ACHN (cell line): ENCODE measurements at places on chromosomes 5 and 9.
A peak's percentile ranks its signal among the peaks of the same experiment; 100 is the strongest.

GRCh38 chr9:122016744-122017143 lies 76.4 kb downstream of the TTLL11 start:
- no peak for DNase-seq

DNA sequence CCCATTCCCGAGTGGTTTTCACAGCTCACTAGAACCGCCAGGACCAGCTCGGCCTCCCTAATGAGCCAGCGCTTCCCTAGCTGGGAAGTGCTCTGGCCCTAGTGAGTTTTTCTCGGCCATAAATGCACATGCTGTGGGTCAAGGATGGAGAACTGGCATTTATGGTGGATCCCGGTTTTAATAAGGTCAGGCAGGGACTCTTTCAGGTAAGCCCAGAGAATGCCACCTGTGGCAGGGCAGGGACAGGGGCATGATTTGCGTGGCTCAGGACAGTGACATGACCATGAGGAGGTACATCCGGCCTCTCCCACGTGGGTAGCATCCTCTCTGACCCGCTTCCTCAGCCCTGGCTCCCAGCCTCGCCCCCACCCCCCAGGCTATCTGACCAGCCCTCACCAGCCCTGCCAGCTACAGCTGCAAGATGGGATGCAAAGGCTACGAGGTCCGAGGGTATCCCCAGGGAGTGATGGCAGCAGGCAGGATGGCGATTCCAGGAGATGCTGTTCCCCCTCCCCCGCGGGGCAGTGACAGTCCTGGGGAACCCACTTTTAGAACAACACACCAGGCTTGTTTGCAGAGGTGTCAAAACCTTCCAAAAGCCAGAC lies 60.3 kb upstream of the ADAMTS2 start:
- no peak for DNase-seq

- peak; percentile 58 for DNase-seq
Observed at GRCh38 chr9:96856363-96857286, 2.3 kb upstream of the ZNF782 start.

GRCh38 chr5:134070725-134071613 lies 43.5 kb upstream of the TCF7 start:
- DNase-seq: peak; percentile 12

GRCh38 chr5:130337179-130337888 lies 433.1 kb downstream of the CHSY3 start:
- peak; percentile 58 for DNase-seq

- peak; percentile 53 for DNase-seq
Observed at GRCh38 chr9:8864545-8864896, 1064.9 kb upstream of the DMAC1 start.

GRCh38 chr9:98226957-98227356 lies 28.5 kb downstream of the TBC1D2 start:
- DNase-seq: no peak

GRCh38 chr9:91986248-91986647 lies 36.2 kb upstream of the ROR2 start:
- DNase-seq: no peak

- peak; percentile 48 for DNase-seq
Observed at GRCh38 chr5:36876965-36877666, 547 bp downstream of the NIPBL start.

DNA sequence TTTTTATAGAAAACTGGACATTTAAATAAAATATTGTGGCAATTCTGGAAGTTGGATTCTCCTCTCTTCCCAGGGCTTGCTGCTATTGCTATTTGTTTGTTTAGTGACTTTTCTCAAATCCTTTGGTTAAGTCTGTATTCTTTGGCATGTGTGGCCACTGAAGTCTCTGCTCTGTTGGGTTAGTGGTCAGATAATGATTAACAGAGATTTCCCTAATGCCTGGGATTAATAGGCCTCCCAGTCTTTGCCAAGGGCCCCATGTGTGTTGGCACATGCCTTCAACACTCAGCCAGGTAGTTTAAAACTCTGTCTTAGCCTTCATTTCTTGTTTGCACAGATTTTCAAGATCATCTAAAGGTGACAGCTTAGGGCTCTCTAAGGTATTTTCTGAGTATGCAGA lies 92.8 kb upstream of the EPB41L4A start:
- DNase-seq: peak; percentile 23

- peak; percentile 75 for DNase-seq
Observed at GRCh38 chr5:159915904-159916840, at the start of gene ADRA1B. Gene ADRA1B (plus strand): TSS chr5:159916482. CDS start chr5:159916906, 424 bp downstream.

GRCh38 chr5:38404667-38405276 lies 146.4 kb downstream of the EGFLAM start:
- DNase-seq: peak; percentile 2

DNA sequence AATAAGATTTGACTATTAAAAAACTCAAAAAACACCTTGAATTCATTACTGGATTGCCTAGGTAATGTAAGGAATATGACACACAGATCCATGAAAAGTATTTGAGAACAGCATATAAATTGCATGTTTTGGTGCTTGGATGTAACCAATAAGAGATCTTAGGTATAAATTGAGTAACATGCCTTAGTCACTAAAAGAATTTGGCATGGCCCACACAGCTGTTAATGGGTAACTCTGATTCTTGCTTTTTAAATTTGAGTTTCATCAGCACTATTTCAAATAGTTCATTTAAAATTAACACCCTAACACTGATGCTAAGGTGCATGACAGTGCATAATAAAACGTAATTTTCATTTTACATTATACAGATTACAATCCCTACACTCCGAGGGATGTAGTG lies 779.3 kb upstream of the WWC1 start:
- no peak for DNase-seq

GRCh38 chr5:133457439-133458355 lies 154.6 kb downstream of the FSTL4 start:
- no peak for DNase-seq

GRCh38 chr5:72662936-72663335 lies 153.5 kb upstream of the TNPO1 start:
- DNase-seq: no peak
